Left renal pelvis (tissue), 4 donors: ENCODE measurements at places on chromosomes 7 and 10. TPM values are rescaled to one million over a fixed set of nuclear protein-coding genes. Genes with fewer than 3 reads are reported as not detected.

DNA sequence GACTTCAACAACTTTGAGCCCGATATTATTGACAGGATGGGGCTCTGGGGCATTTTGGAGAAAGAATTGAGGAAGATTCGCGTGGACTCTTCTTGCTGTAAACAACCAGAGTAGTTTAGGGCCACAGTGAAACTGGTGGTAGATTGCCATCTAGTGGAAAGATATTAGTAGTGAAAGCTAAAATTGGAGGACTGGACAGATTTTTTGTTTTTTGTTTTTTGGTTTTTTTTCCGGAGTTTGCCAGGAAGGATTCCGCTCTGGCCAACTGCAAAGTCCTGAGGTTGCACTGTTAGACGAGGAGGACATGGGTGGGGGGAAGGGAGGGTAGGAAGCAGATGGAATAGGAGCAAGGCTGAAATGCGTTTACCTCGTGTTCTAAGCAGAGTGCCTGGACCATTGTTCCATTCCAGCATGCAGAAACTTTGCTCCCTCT lies 11.7 kb downstream of the NOBOX start:
- peak; percentile 56 for DNase-seq

GPER1 gene
- 6.5 TPM for polyA plus RNA-seq

NXPH1 gene
- polyA plus RNA-seq, result 0.22 TPM

SEMA3D gene
- polyA plus RNA-seq, result 68.9 TPM

- no peak for DNase-seq
Measured at GRCh38 chr10:102802920-102803534, 34.2 kb downstream of the CYP17A1 start.

DNA sequence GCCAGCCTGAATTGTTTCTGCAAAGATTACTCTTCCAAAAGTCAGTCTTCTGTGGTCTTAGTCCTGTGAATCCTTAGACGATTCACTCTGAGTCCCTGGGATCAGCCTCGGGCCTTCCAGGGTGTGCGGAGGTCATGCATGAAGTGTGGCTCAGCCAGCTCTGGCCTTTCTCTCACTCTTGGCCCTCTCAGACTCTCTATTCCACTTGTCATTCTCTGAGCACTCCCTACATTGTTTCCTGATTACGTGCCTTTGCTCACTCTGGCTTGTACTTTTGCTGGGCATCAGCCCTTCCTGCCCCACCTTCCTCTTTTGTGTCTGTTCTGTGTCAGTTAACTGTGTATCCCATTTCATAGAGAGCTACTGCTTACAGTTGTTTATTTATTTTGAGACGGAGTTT lies 36.0 kb downstream of the CCNY start:
- DNase-seq, result no peak

DNA sequence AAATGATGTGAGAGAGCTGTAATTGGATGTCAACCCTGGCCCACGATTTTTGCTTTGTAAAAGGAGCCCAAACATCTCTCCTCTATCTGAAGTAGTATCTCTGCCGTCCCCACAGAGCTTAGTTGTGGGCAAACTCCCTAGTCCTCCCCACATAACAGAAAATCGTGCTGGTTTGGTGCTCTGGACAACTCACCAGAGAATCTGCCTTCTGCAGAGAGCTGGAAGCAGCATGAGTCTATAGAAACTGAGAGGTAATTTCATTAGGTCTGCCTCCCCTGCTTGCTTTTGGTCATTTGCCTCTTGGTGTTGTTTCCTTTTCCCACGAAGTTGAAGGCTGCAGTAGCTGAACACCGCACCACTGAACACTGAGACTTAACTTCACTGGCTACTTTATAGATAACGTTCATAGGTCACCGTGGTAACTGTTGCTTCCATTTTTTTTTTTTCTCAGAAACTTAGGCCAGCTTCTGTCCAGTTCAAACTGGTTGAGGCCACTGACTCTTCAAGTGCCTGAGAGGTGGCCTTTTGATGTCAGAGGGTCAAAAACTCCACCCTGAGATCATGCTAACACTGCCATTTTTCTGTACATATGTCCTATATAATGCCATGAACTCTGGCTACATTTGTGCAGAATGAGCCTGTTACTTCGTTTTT lies 3.3 kb upstream of the CDCA7L start:
- DNase-seq, result no peak

GRCh38 chr7:42272793-42273665 lies 36.0 kb upstream of the GLI3 start:
- no peak for DNase-seq

GRCh38 chr10:86782701-86783418 lies 26.4 kb downstream of the BMPR1A start:
- DNase-seq, result no peak

SPDYE11 gene
- polyA plus RNA-seq, result 1.3 TPM

IFIT1B gene
- not detected for polyA plus RNA-seq

DNA sequence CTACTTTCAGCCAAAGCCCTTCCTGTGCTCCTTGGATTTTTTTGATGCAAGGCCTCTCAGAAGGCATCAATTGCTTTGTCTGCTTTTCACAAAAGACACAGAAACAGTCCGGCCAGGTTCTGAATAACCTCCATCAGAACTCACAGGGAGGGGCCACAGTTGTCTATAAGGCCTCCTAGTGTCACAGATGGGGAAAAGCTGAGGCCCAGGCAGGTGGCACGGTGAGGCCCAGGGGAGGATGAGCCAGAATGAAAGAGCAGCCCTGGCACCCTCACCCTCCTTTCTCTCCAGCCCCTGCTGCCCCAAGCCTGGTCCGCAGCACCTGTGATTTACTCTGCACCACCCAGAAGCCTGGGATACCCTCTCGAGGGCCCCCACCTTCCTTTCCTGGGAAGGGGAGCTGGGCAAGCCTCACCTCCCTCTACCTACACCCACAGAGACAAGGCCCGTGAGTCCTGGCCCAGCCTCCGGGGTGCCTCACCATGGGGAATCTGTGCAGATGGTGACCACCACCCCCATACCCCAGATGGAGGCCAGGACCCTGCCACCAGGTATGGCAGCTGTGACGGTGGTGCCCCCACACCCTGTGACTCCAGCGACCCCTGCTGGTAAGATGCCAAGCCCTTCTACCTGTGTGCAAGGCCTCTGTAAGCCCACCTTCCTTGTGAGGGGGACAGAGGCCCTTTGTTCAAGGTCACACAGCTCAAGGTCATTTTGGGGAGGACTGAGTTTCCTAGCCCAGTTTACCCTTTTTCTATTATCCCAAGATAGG lies 26.2 kb upstream of the ZNF467 start:
- DNase-seq, result no peak

DRGX gene
- polyA plus RNA-seq, result not detected
